Anterior cingulate cortex (tissue), 58 donors: ENCODE measurements at places on chromosomes 7 and 10.

DNA sequence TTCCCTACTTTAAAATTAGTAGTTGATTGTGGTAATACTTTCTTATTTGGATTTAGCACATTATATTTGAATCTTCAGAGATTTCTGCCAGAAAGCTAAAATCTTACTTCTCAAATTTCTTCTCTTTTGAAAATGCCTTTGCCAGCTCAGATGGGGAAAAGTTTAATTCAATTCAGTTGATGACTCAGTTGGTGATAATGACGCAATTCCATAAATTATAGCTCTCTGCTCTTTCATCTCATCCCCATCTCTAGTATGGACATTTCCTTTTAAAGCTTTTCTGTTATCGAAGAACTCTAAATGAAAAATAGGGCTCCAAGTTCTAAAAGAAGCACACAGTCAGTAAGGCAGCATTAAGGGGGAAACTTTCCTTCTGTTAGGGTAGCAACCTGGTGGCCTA, 25.5 kb downstream of the RNLS start:
- no peak for DNase-seq

GRCh38 chr7:16438988-16439387, 17.6 kb upstream of the CRPPA start:
- DNase-seq = no peak

DNA sequence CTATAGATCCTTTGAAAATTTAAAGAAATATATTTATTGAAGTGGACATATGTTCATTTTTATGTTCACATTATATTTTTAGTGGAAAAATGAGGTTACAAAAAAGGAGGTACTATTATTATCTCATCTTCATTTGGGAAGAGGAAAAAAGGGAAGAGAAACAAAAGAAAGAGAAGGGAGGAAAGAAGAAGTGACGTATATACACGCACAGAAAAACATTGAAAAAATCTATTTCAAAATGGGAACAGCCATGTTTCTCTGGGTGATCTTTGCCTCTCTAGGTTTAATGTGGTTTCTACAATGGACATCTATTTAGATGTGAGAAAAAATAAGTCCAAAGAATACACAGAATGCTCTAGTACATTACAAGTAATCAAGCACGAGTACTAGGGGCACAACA, 14.8 kb downstream of the ANK3 start:
- no peak for DNase-seq

GRCh38 chr7:115133248-115133647, 211.4 kb downstream of the MDFIC start:
- no peak for DNase-seq

- no peak for DNase-seq
Measured at GRCh38 chr10:14653271-14654161, 121.2 kb downstream of the FAM107B start.

DNA sequence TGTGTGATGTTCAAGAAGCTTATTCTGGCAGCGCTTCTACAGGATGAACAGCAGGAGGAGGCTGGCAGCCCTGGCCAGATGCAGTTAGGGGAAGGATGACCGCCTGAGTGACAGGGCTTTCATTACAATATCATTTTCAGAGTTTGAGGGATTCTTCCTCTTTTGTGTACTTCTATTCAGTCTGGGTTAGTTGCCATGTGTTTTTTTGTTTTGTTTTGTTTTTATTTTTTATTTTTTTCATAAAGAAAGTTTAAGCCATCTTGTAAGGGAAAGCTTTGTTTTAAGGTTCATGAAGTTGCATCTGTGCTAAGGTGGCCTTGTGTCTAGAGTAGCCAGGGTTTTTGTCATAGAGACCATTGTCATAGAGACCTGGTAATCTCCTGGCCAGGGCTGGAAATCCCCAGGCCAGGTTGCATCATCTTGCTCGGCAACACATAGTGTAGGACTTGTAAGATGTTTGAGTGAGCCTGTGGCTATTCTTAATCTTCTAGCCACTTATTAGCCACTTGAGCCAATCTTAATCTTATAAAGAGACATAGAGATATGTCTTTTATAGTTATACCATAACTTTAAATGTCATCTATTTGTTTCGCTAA, 230.5 kb upstream of the TMEM229A start:
- DNase-seq = no peak

GRCh38 chr7:105512926-105513526, 9.0 kb downstream of the PUS7 start:
- DNase-seq = no peak

DNA sequence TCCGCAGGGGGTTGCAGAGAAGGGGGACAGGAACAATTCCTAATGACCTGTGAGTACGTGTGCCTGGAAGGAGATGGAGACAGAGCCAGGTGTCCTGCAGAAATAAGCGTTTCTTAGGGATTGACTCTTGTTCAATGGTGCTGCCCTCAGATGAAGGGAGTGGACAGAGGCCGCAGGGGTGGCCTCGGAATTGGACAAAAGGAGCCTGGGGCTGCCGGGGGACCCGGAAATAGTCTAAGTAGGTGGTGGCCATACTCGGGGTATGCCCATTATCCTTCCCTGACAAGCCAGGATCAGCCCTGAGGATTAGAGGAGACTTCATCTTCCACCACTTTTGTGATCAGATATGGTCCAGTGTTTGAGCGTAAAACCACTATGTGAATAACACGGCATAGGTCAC, 39.2 kb downstream of the ELFN1 start:
- DNase-seq = no peak

DNA sequence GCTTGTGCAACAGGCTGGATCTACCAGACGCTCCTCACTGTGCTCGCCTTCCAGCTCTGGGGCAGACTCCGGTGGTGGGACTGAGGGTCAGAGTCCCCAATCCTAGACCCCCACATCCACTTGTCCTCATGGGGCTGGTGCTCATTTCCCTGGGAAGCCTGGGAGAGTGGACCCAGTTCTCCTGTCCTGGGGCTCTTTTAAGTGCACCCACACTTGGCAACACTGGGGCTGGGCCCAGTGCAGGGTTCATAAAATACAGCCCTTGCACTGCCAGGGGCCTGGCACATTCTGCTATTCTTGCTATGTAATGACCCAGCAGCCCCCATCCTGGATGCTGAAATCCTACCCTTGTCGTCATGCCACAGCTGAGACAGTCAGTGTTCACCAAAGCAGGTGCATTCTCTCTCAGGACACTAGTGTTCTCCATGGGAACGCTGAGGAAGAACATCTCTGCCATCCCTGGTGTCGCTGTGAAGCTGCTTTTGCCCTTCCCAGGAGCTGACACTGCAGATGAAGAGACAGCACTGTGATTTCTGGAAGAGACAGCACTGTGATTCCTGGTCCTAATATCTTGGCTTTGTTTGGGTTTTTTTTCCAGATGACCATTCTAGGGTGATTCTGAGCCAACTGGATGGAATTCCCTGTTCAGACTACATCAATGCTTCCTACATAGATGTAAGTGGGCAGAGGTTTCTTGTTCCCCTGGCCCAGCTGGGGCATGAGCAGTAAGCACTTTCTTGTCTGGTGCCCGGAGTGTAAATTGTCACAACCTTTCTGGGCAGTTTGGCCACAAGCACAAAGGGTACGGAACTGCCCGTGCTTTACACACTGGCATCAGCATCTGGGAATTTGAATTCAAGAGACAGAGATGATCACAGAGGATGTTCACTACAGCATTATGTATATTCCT, 65.6 kb downstream of the MKI67 start:
- DNase-seq = no peak

- DNase-seq = no peak
Measured at GRCh38 chr7:141354251-141354650, 197.0 kb upstream of the AGK start.

DNA sequence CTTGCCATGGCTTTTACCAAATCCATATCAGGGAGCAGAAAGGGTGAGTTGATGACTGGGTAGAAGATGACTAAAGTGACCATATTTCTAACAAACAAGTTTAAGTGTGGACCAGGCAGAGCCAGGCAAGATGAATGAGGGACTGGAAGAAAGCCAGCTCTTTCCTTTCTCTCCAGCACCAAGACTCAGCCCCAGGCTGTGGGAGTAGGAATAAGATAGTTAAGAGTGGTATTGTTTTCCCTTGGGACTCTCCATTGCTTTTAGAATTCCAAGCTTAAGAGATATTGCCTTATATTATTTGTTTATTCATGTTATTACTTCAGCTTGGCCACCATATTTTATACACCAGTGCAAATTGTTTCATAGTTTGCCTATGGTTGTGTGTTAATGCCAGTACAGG, 28.8 kb upstream of the TSPAN33 start:
- DNase-seq = no peak

DNA sequence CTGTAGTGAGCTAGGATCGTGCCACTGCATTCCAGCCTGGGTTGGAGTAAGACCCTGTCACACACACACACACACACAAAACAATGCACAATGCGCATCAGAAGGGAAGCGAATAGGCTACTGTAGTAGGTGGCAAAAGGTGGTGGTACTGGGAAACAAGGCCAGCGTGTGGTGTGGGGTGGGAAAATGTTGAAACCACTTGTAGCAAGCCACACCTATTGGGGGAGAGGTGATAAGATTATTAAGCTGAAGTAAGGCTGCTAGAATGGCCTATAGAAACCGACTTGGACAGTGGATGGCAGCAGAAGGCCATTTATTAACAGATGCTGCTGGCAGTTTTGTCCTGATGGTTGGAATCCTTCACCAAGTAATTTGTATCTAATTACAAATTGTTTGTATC, 7.2 kb upstream of the CHCHD1 start:
- no peak for DNase-seq

GRCh38 chr7:151133986-151134742, 33.3 kb downstream of the GBX1 start:
- no peak for DNase-seq

- DNase-seq = no peak
Measured at GRCh38 chr10:26855186-26855585, 5.6 kb downstream of the ABI1 start.

DNA sequence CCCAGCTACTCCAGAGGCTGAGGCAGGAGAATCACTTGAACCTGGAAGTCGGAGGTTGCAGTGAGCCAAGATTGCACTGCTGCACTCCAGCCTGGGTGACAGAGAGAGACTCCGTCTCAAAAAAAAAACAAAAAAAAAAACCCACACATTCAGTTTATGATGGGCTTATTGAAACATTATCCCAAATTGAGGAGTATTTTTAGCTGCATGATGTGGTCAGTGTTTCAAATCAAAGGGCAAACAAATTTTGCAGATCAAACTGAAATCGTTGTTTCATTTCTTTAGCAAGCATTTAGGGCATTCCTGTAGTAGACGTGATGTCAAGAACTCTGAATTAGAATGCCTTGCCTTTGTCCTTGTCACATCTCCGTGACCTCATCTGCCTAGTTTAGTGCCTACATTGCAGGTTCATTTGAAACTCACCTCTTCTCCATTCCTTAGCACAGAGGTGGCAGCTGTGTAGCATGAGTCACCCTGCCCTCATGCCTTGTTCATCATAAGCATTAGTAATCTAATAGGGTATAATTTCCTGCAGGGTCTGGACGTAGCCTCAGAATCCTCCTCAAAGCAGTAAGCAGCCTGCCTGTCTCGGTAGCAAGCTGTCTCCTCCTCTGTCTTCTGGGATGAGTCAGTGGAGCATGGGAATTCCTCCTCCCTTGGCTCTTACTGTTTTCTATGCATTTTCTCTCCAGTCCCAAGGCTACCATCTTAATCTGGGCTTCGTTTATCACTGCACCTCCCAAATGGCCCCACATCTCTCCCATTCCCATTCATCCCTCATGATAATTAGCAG, 73.8 kb downstream of the CUL1 start:
- DNase-seq = no peak

DNA sequence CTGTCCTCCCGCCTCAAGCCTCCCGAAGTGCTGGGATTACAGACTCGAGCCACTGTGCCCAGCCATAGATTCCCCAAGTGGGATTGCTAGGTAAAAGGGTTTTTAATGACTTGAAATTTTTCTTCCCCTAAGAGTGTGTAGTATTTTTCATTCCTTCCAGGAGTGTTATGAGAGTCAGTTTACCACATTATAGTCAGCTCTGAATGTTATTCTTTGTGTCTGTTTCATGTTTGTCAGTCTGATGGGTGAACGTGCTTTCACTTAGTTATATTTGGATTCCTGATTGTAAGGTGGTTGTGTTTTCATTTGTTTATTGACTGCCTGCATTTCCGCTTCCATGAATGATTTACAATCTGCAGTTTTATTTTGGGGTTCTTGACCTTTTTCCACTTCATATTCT, 6.3 kb downstream of the ZNF212 start:
- DNase-seq = no peak

DNA sequence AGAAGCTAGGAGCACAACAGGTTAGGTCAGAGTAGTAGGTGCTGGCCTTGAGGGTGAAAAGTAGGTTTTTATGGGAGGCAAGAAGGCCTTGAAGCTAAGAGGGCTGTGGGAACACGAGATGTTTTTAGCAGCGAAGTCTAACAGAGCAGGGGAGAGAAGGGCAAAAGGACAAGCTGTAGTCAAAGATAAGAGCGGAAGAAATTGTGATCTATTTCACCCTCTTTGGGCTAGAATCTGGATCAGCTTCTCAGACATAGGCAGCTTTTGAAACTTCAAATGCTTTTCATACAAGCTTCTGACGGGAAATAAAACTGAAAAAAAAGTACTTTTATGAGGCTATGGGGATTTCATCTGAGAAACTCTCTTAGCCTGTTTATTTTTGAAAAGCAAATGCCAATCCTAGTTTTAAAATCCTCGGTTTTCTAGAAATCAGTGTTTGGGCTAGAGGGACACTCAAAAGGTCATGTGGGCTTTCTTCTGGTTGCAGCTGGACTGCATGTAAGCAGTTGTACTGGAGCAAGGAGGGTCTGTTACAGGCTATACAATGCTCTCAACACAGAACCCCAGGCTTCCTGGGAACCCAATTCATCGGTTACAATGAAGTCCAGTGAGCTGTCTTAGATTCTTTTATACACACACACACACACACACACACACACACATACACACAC, 83.6 kb downstream of the RNF216 start:
- no peak for DNase-seq

GRCh38 chr7:157851501-157852067, 514.8 kb downstream of the DNAJB6 start:
- peak; percentile 36 for DNase-seq

DNA sequence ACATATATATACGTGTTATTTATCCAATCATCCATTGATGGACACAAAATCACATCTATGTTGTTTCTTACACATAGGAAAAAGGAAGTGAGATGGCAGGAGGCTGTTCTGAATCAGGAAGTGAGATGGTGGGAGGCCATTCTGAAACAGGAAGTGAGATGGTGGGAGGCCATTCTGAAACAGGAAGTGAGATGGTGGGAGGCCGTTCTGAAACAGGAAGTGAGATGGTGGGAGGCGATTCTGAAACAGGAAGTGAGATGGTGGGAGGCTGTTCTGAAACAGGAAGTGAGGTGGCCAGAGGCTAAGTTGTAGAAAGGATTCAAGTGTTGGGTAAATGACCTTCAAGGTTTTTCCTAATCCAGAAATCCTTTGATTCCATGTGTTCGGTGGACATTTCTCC, 921.5 kb downstream of the TYW1 start:
- DNase-seq = no peak

DNA sequence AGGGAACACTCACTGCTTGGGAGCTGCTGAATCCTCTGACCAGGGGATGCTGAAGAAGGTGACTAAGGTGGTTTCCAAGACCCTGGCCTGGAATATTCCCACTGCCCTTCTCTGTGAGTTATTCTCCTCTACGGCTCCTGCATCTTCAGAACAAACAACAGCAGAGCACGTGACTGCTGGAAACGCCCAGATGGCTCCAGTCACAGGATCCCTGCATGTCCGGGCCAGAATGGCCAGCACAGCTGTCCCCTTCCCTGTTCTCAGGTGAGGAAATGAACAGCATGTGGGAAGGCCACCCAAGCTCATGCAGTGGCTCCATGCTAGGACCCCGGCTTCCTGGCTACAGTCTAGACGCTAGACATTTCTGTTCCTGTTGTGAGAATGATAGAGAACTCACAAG, 43.1 kb downstream of the GHRHR start:
- DNase-seq = no peak
